Activated CD4-positive, alpha-beta T cell treated with anti-CD3 and anti-CD28 coated beads, Interleukin-2, amount 10 ng/mL, durations not matched to agents 7 days and 5 days (primary cell): ENCODE measurements at places on chromosomes 7 and 10. TPM values are rescaled to one million over a fixed set of nuclear protein-coding genes. Genes with fewer than 3 reads are reported as not detected.

GRCh38 chr10:110850099-110850498 lies 21.6 kb upstream of the PDCD4 start:
- no peak for DNase-seq
- no peaks in the 10 kb centered on the region for H3K27me3 ChIP-seq
- H3K4me3 ChIP-seq: no peak overlapping the region
- peaks cover 62% of the 10 kb centered on the region for H3K4me1 ChIP-seq
- peaks cover 4% of the 10 kb centered on the region for H3K36me3 ChIP-seq

GRCh38 chr7:28270536-28270935 lies 89.9 kb upstream of the JAZF1 start:
- no peak overlapping the region for H3K4me3 ChIP-seq
- H3K27ac ChIP-seq: no peak overlapping the region
- H3K27me3 ChIP-seq: peaks cover 17% of the 10 kb centered on the region
- H3K36me3 ChIP-seq: no peaks in the 10 kb centered on the region
- no peak for DNase-seq

DNA sequence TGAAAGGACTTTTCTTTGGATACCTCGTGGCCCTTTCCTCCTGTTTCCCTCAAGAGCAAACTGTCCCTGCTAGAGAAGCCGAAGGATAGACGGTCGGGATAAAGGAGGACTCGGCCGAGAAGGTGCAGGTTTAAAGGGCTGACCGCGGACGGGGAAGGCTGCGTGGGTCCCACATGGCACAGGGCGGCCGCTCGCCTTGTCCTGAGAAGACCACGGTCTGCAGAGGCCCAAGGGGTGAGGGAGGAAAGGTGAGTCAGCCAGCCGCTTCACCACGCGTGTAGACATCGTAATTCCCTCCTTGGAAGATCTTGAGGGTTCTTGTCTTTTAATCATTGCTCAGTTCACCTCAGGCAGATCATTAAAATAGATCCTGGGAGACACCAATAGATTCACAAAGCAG lies 253.8 kb downstream of the DPP6 start:
- H3K36me3 ChIP-seq: no peaks in the 10 kb centered on the region
- no peak overlapping the region for H3K4me3 ChIP-seq
- DNase-seq: no peak
- H3K27ac ChIP-seq: no peak overlapping the region

DNA sequence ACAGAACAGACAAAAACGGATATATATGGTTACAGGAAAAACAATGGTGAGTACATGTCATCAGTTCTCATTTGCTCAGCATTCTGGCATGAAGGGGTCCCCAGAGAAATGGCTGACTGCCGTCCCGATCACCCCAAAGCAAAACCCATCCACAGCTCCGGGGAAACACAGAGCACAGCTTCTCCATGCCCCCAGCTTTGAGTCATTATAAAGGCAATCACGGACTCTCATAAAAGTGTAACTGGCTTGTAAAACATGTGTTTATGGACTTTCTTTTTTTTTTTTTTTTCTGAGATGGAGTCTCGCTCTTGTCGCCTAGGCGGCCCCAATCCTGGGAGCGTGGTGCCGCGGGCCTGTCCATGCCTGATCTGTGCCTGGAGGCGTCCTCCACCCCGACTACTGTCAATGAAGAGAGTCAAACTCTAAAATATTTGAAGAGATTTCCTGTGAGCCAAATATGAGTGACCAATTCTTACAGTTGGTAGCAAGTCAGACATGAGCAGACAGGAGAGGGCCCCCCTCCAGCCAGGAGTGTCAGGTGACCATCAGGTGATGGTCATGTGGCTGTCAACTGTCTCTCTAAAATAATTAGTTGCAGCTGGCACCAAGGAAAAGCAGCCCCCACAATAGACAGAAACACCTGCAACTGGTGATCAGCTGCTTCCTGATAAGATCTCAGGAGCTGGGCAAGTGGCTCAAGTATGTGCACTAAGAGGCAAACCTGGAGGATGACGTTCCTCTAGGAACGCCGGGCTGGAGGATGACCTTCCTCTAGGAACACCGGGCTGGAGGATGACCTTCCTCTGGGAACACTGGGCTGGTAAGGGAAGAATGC lies 21.7 kb upstream of the NOM1 start:
- H3K36me3 ChIP-seq: no peaks in the 10 kb centered on the region
- H3K27me3 ChIP-seq: peaks cover 59% of the 10 kb centered on the region
- no peak for DNase-seq
- H3K27ac ChIP-seq: no peak overlapping the region
- peaks cover 31% of the 10 kb centered on the region for H3K4me1 ChIP-seq

Gene ZNF248
- 9.2 TPM for total RNA-seq

- peaks cover 12% of the 10 kb centered on the region for H3K27me3 ChIP-seq
- H3K27ac ChIP-seq: no peak overlapping the region
- no peak overlapping the region for H3K4me3 ChIP-seq
- H3K4me1 ChIP-seq: peaks cover 25% of the 10 kb centered on the region
- H3K36me3 ChIP-seq: peaks cover 15% of the 10 kb centered on the region
Observed at GRCh38 chr7:128867241-128867640, 4.6 kb downstream of the ATP6V1F start.

Gene TFPI2
- not detected for total RNA-seq

Gene SSMEM1
- not detected for total RNA-seq

GRCh38 chr10:84543948-84544347 lies 215.6 kb downstream of the CCSER2 start:
- peaks cover 19% of the 10 kb centered on the region for H3K27me3 ChIP-seq
- peaks cover 7% of the 10 kb centered on the region for H3K4me1 ChIP-seq
- H3K36me3 ChIP-seq: no peaks in the 10 kb centered on the region
- DNase-seq: no peak
- H3K4me3 ChIP-seq: no peak overlapping the region

Gene FAM131B
- 0.29 TPM for total RNA-seq
